ENCODE measurements at places on chromosomes 6 and 20.
A peak's percentile ranks its signal among the peaks of the same experiment; 100 is the strongest.

- DNase-seq, result no peak
Observed at GRCh38 chr6:4297348-4297747, 162.0 kb upstream of the ECI2 start.

DNA sequence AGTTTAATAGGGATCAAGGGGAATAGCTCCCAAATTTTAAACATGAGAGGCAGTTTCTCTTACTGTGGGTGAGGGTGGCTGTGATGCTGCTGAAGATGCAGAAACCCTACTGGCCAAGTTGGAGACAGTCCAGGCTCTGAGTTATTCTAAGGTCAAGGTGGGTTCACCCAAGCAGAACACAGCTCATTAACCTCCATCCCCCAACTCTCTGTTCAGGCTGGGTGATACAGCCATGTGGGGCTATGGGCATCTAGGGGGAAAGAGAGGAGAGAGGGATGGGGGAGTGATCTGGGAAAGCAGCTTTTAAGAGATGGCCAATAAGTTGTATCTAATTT lies 18.9 kb upstream of the TRAM2 start:
- DNase-seq, result no peak

DNA sequence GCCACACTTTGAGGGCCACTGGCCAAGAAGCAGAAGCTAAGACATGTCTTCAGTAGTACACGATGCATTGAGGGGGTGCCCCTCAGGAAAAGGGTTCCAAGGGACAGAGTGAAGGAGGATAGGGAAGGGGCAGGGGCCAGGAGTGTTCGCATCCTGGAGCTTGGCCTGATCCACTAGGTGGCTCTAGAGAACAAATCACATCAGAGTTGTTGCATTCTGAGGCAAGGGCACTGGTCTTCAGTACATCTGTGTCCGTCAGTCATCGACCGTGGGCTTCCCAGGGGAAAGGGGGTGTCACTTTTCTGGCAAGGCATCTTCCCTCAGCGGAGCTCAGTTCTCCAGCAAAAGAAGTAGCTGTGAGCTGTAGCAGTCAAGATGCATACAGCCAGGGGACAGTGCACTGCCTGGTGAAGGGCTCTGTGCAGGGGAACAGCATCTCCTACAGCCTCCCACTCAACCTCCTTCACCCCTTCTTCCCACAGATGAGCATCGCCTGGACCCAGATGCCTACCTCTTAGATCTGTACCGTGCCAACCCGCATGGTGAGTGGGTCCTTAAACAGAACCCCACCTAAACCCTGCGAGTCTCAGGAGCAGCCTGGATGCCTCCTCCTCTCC lies 47.8 kb downstream of the ARHGAP40 start:
- DNase-seq, result no peak

DNA sequence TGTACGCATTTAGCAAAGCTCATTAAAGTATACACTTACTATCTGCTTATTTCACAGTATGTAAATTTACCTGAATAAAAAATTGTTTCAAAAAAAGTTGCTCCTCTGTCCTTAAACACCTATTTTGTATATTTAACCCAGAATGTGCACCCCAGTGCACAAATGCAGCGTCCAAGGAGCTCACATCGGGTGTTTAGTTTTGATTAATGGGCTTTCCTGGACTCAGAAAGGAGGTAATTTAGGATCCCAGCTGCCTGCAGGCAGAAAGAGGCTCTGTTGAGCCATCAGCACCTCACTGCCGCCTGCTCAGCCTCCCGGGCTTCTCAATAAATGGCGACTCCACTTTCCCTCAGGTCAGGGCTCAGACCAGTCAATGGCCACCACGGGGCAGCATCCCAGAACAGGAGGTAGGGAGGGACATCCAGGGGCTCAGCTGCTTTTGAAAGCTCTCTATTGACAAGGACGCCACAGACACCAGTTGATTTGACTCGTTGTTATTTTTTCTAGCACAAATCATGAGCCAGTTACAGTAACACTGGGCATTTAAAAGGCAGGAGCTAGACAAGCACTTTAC lies 70.2 kb upstream of the TBC1D7 start:
- DNase-seq, result no peak

DNA sequence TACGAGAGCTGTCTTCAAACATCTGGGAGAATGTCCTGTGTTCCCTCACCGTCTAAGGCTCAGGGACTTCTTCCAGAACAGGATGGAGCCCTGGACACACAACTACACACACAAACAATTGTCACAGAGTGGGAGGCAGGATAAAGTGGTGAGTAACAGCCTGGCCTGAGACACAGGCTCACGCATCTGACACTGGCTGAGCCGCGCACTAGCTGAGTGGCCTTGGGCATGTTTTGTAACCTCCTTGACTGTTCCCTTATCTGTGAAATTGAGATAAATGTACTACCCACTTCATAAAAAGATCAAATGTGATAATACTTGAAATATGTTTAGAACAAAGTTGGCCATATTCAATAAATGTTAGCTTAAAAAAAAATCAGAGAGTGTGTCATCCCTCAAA lies 132.4 kb upstream of the ARMC2 start:
- DNase-seq, result no peak

GRCh38 chr6:11341867-11342266 lies 109.4 kb upstream of the NEDD9 start:
- DNase-seq, result no peak

DNA sequence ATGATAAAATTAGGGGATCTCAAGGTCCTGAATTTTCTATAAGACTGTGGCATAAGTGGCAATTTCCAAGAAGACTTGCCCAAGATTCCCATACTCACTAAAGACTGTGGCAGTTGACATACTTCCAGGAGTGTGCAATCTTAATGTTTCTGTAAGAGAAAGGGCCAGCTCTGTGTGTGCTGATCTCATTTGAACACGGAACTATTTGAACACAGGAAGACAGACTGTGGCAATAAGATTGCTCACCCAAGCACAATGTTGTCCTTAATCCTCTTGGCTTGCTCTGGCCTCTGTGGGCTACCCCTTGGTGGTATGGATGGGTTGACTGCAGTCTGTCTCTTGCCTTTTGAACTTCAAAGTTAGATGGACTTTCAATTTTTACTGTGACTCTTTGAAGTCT lies 151.4 kb downstream of the PHF3 start:
- no peak for DNase-seq

DNA sequence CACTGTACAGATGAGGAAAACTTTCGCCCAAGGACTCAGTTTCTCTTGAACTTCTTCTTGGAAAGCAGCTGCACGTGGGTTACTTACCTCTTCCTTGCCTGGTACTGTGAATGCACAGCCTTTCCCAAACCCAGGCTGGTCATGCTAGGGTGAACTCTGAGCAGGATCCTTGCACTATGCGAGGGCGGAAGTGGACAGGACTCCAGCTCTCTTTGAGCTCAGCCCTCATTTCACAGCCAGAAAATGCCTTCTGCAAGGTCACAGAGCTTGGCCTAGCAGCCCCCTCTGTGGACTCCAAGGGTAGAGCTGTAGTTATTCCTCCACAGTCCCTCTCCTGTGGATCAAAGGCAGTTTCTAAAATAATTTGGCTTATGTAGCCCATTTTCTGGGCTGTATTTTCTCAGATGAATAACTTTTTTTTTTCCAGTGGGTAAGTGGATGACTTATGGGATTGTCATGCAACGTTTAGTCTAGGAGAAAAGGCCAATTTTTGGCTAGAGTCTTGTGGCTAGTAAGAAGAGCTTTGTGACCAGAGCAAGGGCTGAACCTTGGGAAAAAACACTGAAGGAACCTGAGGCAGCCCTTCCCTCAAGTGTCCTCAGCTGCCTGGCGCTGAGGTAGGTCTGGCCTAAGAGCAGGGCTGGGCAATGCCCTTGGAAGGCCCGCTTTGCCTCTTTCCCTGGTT lies 172.7 kb downstream of the SCP2D1 start:
- DNase-seq, result no peak

- DNase-seq, result no peak
Observed at GRCh38 chr20:2136275-2136674, 34.6 kb downstream of the STK35 start.

GRCh38 chr20:6492271-6493055 lies 275.0 kb upstream of the BMP2 start:
- no peak for DNase-seq

- DNase-seq, result peak; percentile 4
Observed at GRCh38 chr6:136225496-136225895, 24.6 kb downstream of the MTFR2 start.

DNA sequence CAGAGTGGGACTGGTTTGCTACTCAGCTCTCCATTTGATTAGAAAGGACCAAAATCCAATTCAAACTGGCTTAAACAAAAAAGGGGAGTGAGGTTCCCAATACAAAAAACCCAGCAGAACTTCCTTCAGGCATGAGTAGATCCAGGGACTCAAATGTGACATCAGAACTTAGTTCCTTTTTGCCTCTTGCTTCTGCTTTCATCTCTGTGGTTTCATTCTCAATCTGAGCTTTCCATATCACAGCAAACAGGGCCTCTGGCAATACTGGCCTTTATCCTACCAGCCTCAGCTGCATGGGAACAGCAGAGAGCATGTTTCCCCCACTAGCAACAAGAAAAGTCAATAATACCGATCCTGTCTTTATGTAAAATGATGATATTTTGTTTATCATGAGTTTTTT lies 28.6 kb upstream of the PRELID3B start:
- no peak for DNase-seq

DNA sequence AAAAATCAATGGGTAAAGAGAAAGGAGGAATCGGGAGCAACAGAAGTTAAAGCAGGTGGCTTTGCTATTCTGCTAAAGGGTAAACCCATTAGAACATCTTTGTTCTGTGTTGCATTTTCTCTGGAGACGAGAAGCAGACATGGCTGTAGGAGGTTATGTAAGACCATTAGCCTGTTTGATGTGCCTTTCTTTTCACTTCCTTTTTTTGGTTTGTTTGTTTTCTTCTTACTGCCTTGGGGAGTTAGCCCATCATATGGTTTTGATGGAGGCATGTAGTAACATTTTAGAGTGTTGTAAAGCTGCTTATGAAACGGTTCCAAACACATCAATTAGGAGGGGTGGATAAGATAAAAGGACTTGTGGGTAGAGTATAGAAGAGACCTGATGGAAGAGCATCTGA lies 131.0 kb downstream of the DOK5 start:
- DNase-seq, result no peak

- no peak for DNase-seq
Observed at GRCh38 chr6:109496036-109496772, 13.2 kb upstream of the ZBTB24 start.

DNA sequence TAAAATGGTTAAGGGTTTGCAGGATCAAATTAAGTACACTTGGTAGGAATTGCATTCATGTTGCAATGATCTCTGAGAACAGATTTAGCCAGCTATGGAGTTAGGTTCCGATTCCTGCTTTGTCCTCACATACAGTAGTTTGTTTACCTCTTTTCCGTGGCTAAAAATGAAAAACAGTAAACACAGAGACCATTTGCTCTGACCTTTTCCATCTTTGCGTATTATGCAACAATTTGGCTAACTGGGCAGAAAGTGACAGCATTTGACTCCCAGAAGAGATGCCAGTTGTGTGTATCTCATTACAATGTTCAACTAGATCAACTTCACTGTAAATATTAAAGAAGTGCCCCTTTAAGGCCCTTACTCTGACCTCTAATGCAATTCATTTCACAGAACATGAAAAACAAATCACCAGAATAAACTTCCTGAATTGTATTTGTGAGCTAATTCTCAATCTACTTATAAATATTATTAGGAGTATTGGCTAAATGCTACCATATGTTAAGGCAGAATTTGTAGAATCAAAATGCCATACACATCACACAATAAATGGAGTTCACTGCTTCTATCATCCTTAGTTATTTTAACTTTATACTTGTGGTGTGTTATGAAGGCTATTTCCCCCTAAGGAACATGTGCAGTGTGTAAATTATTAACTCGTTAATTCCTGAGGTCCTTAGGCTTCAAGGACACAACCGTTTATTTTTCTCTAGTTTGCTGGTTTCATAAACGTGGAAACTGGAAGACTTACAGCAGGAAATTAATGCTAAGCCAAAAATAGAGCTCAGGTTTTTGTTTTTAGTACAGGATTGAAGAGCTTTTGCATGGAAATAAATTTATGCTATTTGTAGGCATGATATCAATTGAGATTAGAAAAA lies 380.7 kb upstream of the CITED2 start:
- DNase-seq, result no peak

- no peak for DNase-seq
Observed at GRCh38 chr20:48189181-48189580, 403.9 kb upstream of the SULF2 start.

DNA sequence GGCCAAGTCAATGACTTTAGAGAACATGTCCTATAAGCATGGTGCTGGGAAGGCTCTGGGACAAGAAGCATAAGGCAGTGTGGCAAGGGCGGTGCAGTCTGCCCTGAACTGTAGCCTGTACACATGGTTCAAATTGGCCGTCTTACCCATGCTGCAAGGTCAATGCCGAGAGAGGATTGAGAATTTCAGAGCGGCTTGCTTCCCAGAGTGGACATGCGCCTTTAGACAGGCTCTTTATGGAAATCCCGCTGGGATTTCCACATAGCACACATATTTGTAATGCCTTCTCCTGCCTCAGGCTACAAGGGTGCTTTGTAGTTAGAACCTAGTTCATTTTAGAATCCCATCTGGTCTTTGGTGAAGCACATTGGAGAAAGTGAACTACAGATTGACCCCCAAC lies 36.1 kb upstream of the CEP162 start:
- DNase-seq, result no peak

DNA sequence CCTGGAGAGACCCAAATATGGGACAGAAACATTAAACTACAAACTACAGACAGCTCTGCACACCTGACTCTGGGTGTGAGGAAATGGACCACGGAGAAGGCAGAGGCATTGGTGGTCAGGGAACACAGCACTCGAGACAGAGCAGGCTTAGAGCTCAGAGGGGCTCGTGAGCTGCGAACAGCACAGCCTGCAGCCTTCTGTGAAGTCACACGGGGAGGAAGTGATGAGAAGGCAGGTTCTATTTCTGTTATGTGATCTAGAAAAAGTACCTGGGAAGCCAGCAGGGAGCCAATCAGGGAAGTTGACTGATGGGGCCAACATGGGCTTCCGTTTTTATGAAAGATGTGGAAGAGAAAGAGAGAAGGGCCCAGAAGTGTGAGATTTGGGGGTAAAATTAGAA lies 88.9 kb upstream of the SNAP25 start:
- no peak for DNase-seq

GRCh38 chr6:28907394-28907793 lies 16.4 kb downstream of the TRIM27 start:
- no peak for DNase-seq

All from stimulated activated CD4-positive, alpha-beta T cell treated with anti-CD3 and anti-CD28 coated beads, TNF-alpha, amount 100 ng/mL, for 24 hours (primary cell).